BJ (cell line): ENCODE measurements at places on chromosomes 11 and 22.

GRCh38 chr11:7538031-7538430 is 24.2 kb downstream of the PPFIBP2 start:
- DNase-seq: no peak

DNA sequence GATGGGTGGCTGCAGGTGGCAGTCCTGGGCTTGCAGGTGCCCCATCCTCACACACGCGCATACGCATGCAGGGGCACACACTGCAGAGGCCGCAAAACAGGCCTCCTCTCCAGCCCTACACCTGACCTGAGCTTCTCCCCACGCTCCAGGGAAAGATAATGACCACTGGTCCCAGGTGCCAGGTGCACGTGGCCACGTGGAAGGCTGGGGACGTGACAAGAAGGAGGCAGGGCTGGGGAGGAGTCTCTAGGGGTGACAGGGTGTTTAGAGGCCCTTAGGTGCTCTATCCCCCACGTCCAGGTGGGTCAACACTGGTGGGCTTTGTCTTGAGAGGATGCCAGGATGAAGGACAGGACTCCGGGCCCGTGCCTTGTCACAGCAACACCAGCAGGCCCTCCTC is 23.5 kb upstream of the CPT1A start:
- no peak for DNase-seq

- DNase-seq: no peak
Measured at GRCh38 chr11:26201411-26201810, 130.5 kb upstream of the ANO3 start.

GRCh38 chr11:34840736-34841386 is 75.3 kb downstream of the APIP start:
- DNase-seq: no peak

DNA sequence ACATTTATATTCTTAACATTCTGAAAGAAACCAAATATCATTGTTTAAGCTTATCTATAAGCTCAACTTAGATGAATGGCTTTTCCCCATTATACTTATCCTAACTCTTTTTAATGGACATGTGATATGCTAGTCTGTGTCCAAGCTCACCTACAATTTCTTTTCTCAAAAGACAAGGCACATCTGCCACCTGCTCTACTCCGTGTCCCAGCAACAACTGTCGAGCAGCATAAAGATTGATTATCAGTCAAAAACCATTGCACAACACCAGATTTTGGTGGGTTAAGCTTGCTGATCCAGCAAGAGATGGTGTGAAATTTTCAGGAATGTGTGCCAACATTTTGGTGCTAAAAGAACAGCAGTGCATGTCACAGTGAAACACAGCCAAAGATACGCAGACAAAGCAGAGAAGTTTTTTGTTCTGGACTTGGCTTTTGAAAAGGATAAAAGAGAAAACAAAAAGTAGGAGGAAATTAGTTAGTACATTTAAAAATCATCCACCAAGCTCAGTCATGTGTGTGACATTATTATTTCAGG is 65.8 kb downstream of the DCDC1 start:
- DNase-seq: no peak

GRCh38 chr11:114623720-114624119 is 28.1 kb upstream of the NXPE4 start:
- DNase-seq: no peak

- DNase-seq: no peak
Measured at GRCh38 chr22:44719586-44720368, 17.8 kb downstream of the PRR5 start.

DNA sequence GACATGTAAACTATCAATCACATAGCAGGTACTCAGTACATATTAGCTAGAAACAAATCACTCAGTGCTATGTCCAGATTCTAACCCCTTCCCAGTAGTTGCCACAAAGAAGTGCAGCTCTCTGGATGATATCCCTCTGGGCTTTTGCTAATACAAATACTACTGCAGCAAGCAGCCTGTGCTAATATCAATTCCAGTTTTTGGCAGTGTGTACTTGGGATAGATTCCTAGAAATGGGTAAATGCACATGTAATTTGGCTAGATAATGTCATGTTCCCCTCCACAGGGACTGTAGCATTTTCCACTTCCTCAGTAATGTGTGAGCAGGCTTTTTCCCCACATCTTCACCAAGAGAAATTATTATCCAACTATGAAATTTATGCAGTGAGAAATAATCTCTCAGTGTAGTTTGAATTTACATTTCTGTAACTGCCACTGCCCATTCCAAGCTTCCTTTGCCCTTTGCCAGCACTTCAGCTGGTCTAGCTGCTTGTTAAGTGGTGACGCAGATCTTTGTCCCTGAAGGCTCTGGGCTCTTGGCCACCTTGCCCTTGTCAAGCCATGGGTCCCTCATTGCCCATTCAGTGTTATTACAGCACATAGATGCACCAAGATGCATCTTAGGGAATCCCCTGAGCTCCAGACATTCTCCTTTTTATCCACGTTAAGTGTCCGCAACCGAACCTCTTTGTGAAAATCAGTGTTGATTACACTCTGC is 107.1 kb upstream of the CLPB start:
- DNase-seq: no peak

- no peak for DNase-seq
Measured at GRCh38 chr11:95999711-96000406, 76.0 kb upstream of the MTMR2 start.

DNA sequence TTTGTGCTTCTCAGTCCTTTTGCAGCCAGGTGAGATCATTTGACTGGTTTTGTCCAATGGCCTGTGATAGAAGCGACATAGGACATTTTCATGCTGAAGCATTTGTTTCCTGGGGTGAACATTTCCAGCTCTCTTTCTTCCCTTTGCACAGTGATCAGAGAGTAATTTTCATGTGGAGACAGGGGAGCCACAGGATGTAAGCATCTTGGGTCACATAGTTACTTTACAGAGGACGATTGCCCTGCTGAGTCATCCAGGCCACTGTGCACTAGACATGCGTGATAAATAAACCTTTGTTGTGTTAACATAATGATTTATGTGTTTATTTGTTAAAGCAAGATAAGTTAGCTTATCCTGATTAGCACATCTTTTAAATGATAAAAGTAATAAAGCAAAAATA is 263.5 kb upstream of the CCDC179 start:
- no peak for DNase-seq

DNA sequence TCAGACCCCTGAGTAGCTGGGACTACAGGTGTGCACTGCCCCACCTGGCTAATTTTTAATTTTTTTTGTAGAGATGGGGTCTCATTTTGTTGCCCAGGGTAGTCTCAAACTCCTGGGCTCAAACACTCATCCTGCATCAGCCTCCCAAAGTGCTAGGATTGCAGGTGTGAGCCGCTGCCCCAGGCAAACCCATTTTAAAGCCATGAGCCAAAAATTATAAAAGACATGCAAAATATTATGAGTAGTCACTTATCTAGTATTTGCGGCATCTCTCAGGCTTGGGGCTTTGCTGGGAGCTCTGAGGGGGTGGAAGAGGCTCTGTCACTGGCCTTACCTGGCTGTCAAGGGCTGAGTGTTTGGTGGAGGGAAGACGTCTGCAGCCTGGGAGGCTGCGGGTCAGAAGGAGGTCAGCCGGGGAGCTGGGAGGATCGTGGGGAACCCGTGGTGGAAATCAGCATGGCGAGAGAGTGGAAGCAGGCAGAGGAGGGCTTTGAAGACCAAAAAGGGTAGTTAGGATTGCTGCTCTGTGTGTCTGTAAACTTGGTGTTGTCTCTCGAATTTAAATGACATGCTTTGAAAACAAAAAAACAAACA is 69.1 kb upstream of the PARVG start:
- no peak for DNase-seq

DNA sequence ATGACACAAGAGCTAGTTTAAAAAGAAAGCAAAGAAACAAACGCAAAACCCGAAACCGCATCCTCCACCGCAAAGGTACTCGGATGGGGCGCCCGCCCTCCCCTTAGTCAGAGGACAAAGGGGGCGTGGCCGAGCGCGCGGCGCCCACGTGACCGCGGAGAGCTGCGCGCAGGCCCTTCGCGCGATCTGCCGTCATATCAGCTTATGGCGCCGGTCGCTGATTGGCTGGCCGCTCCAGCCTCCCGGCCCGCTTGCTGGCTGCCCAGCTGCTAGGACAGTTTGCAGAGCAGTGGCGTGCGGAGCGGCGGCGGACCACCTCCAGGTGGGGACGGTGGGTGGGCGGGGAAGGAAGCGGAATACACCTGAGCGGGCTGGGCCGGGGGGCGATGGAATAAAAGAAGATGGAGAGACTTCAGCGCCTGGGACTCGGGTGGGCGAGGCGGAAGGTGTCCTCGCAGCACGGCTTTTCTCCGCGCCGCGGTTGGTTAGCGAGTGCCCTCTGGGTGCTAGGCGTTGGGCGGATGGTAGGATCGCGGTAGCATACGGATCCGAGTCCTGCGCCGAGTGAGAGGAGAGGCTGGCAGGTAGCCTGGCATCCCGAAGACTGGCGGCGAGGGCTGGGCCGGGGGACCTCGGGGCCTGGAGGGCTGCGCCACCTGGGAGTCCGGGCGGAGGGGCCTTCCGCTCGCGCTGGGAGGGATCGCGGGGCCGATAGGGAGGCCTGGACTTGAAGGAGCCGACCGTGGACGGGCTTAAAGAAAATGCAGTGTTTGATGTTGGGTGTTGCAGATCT is at the start of gene SC5D:
TSS of gene SC5D (plus strand) at position 277 of the 793 bp plus-strand sequence. CDS start 10,605 bp downstream, outside the sequence.
- peak; percentile 50 for DNase-seq

GRCh38 chr11:126341760-126342161 is 13.7 kb upstream of the ST3GAL4 start:
- no peak for DNase-seq

DNA sequence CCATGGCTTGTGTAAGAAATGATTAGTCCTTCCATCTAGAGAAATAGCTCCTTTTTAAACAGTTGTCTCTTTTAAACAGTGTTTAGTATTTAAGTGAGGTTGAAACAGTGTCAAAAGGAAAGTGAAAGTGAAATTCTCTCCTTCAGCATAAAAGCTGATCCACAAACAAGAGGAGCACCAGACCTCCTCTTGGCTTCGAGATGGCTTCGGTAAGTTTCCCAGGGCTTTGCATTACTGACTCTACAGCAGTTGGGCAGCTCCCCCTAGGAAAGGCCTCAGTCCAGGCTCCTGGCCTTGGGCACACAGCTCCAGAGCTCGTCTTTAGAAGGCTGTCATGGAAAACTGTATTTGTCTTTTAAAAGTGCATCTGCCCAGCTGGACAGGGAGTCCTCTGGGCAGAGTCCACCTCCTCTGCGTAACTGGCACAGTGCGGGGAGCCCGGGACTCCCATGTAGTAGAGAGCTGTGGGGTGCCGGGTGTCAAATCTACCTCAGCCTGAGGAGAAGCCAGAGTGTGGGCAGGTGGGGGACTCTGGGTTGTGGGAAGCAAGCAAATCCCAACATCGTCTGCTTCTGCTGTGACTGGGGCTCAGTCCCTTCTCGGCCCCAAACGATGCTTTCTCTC is at the start of gene PLAAT4:
TSS of gene PLAAT4 (plus strand) at position 140 of the 624 bp plus-strand sequence. CDS start at position 201, 61 bp downstream.
- no peak for DNase-seq

DNA sequence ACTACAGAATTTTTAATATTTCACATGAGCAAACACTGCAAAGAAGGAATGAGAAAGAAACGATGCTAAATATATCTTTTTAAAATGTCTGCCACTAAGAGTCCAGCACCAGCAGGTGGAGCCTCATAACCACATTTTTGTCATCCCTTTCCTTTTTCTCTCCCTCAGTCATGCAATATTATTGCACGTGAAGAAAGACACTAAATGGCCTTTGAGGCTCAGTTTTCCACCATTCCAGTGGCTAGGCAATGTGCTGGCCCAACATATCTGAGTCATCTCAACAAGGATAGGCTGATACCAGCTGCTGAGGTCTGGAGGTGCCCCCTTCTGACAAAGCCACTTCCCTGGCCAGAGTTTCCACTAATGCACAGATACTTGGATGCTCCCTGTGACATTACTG is 1.8 kb downstream of the ALKBH8 start:
- DNase-seq: no peak
